ENCODE measurements at places on chromosomes 3 and 15. TPM values are rescaled to one million over a fixed set of nuclear protein-coding genes. Genes with fewer than 3 reads are reported as not detected.

The ITIH1 gene
- not detected for polyA plus RNA-seq

The ANKRD28 gene
- polyA plus RNA-seq: 48.8 TPM

The ZMYND10 gene
- 3.9 TPM for polyA plus RNA-seq

The TMEM207 gene
- 19.7 TPM for polyA plus RNA-seq

The TM4SF1 gene
- polyA plus RNA-seq: 59.2 TPM

The RARB gene
- polyA plus RNA-seq: 48.3 TPM

DNA sequence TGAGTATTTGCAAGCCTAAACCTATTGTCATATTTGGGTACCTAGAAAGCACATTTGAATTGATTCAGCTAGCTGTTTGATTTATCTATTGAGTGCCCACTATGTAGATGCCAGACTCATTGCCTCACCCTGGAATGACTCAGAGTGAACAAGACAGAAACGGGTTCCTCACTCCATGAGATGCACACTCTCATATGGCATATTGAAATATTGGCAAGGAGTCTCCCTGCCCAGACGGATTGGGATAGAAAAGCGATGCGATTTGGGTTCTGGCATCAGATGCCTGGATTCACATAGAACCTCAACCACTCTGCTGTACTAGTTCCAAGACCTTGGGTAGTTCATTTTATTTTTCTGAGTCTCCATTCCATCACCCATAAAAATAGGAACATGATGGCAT, 22.5 kb downstream of the LRRN1 start:
- no peak for DNase-seq

GRCh38 chr15:89880727-89881126, 13.1 kb downstream of the AP3S2 start:
- no peak for DNase-seq

- no peak for DNase-seq
Observed at GRCh38 chr3:126343649-126344035, 13.6 kb downstream of the KLF15 start.

GRCh38 chr15:81029414-81030300, 28.9 kb downstream of the TLNRD1 start:
- DNase-seq: no peak

DNA sequence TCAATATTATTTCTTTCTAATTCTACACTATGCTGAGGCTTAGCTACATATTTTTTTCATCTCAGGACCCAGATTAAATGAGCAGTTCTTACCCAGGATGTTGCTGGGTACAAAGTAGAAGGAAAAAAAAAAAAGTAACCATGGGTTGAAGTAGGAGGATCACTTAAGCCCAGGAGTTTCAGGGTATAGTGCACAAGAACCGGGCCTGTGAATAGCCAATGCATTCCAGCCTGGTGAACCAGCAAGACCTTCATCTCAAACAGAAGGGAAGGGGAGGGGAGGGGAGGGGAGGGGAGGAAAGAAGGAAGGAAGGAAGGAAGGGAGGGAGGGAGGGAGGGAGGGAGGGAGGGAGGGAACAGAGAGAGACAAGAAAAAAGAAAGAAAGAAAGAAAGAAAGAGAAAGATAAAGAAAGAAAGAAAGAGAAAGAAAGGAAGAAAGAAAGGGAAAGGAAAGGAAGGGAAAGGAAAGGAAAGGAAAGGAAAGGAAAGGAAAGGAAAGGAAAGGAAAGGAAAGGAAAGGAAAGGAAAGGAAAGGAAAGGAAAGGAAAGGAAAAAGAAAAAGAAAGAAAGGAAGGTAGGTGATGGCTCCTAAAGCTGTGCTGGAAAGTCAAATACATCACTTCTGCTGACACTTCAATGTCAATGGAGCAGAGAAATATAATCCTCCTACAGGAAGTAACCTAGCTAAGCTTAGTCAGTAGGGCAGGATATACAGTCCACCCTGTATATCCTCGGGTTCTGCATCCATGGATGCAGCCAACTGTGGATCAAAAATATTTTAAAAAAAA, 206.8 kb upstream of the TGFBR2 start:
- DNase-seq: no peak

DNA sequence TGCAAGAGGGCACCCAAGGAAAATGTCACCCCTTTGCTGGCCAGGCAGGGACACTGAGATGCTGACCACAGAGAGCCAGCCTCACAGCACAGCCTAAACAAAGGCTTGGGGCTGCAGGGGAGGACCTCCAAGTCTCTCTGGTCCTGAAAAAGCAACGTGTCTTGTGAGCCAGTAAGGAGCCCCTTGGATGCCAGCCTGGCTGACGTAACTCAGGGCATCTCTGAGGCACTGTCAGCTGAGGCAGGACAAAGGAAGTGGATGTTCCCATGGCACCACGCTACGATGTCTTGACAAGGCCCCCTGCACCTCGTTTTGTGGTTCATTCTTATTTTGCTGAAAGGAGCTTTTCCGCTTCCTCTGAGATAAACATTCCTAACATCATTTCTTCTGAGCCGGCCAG, 160.7 kb downstream of the OR4M2 start:
- no peak for DNase-seq

DNA sequence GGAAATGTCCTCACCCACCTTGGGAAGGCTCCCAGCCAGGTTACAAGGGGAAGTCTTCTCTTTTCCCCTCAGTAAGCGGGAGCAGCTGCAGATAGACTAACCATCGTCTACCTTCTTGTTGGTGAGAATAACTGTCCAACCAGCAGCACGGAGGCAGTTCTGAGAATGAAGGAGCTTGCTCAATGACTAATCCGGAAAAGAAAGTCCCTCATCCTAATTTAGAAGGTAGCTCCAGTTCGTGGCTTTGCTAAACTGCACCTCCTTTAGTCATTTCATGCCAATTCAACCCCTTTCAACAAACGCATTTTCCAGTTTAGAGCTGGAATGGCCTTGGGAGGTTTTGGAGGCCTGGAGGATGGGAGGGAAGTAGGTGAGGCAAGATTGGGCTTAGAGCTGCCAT, 527.4 kb upstream of the PROK2 start:
- DNase-seq: no peak

DNA sequence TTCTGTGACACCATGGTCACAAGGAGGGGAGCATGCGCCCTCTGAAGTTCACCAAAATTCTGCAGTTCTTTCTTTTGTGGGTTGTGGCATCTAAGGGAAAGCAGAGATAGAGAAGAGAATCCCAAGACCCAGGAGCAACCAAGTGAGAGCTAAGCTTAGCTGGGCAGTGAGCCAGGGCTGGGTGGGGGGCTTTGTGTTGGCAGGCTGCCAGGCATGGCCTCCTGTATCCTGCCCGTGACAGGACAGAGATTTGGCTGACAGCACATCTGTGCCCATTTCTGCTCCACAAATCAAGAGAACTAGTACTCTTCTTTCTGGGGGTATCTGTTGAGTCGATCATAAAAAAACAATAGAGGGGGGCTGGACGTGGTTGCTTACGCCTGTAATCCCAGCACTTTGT, 66.2 kb downstream of the NMNAT3 start:
- DNase-seq: no peak

GRCh38 chr3:123085932-123086627, 19.3 kb downstream of the PDIA5 start:
- DNase-seq: no peak

GRCh38 chr3:33537133-33537532, 96.9 kb upstream of the UBP1 start:
- DNase-seq: no peak

GRCh38 chr3:107861904-107862303, 228.9 kb downstream of the CD47 start:
- no peak for DNase-seq

DNA sequence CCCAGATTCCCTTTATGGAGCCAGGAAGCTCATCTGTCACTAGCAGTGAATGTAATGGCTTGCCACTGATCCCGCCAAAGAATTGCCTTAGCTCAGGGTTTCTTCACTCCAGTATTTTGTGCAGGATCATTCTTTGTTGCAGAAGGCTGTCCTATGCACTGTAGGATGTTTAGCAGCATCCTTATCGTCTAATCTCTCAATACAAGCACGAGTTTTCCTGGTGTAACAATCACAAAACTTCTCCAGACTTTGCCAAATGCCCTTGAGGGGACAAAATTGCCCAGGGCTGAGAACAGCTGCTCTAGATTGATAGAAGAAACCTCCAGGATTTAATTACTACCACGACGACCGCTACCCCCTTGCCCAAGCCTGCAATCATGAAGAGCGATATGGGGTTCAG, 6.8 kb upstream of the SHQ1 start:
- no peak for DNase-seq

DNA sequence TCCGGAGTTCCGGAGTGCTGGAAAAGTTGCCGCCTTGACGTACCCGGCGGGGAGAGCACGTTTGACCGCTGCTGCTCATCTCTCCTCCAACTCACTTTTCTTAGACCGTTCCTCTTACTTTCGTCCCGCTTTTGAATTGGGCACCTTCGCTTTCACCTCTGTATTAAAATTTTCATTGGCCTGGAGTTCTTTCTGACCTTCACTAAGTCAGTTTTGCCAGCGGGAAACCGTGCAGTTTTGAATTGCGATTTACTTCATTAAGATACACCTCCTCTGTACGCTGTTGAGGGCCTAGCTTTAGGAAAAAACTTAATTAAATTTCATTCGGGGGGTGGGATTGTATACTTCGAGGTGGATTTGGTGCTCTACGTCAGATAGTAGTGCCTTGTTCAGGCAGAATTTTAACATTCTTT, 1.3 kb downstream of the GMPS start:
- no peak for DNase-seq

DNA sequence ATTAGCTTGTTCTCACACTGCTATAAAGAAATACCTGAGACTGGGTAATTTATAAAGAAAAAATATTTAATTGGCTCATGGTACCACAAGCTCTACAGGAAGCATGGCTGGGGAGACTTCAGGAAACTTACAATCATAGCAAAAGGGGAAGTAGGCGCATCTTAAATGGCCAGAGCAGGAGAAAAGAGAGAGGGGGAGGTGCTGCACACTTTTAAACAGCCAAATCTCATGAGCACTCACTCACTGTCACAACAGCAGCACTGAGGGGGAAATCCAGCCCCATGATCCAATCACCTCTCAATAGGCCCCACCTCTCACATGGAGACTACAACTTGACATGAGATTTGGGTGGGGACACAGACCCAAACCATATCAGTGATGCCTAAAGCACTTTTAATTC, 82.5 kb downstream of the DCLK3 start:
- no peak for DNase-seq

- no peak for DNase-seq
Observed at GRCh38 chr3:127037418-127037841, 54.5 kb downstream of the PLXNA1 start.

DNA sequence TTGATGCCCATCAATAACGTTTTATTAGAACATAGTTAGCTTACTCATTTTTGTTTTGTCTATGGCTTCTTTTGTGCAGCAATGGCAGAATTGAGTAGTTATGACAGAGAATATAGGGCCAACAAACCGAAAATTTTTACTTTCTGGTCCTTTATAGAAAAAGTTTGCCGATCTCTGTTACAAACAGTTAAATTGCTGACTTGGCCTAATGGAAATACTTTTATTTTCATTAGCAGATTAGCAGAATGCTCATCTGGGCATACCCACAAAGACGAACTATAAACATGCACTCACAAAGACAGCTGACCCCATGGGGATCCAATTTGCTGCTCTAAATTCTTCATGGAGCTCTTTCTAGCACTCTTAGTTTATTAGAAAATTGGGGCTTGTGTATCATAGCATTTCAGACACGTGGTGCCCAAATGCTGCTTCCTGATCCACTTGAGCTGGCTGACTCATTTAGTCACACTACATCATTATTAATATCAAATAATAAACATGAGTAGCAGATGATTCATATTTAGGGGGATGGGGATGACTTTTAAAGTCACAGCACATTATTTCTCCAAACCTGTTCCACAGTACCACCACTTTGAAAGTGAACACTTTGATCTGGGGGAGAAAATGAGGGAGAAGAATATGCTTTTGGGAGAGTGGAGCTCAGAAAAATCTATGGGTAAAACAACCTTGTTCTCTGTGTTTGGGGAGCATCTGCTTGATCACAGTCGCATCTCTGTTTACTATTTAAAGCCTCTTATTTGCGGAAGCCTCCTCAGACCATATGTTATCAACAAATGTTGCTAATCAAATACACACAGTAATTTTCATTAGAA, 228.1 kb upstream of the FEZF2 start:
- no peak for DNase-seq

GRCh38 chr3:143192193-143192592, 72.6 kb downstream of the CHST2 start:
- DNase-seq: no peak

DNA sequence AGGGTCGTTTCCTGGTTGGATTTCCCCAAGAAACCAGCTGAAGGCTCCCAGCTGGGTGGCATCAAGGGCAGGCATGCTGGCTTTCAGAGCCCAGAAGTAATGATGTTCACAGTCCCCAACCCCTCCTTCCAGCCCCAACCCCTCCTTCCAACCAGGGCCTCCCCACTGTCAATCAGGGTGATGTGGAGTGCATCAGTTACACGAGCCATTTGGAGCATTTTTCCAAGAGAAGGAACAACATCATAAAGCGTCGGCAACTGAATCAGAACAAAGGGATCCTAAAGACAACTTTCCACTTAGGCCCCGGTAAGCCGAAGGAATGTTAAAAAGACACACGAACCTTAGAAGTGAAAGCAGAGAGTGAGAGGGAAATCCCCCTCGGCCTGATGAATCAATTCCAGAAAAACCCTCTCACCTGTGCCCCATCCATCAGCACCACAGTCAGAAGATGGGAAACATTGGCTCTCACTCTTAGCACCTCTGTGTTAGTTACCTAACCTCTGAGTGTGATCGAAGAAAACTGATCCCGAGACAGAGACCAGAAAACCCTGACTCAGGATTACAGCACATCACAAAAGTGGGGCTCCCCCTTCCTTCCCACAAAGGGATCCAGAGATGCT, 101.2 kb upstream of the WNT5A start:
- no peak for DNase-seq

DNA sequence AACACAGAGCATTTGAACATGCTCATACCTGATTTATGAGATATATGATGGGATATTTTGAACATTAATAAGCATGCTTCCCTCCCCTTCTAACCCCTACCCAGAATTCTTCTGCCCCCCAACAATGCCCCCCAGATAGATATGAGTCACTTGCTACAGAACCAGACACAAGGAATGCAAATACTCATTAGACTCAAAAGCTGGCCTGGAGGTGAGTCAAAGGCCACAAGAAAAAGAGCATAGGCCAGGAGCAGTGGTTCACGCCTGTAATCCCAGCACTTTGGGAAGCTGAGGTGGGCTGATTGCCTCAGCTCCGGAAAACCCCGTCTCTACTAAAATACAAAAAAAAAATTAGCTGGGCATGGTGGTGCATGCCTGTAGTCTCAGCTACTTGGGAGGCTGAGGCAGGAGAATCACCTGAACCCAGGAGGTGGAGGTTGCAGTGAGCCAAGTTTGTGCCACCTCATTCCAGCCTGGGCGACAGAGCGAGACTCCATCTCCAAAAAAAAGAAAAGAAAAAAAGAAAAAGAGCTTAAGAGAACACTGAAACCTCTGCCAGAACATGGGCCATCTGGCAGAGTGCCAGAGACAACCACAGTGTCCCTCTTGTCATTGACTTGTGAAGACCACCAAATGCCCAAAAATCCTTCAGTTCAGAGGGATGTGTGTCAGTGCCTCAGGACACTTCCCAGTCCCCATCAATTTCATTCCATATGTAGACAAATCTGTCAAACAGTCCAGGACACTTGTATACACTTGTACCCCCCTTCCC, 3.9 kb upstream of the SH3GL3 start:
- DNase-seq: no peak
